Endothelial cell (in vitro differentiated cells): ENCODE measurements at places on chromosomes 11 and 22.
A peak's percentile ranks its signal among the peaks of the same experiment; 100 is the strongest.

- no peak for DNase-seq
Measured at GRCh38 chr22:35660291-35661127, 12.3 kb downstream of the APOL6 start.

- no peak for DNase-seq
Measured at GRCh38 chr11:110850846-110851245, 138.6 kb upstream of the ARHGAP20 start.

DNA sequence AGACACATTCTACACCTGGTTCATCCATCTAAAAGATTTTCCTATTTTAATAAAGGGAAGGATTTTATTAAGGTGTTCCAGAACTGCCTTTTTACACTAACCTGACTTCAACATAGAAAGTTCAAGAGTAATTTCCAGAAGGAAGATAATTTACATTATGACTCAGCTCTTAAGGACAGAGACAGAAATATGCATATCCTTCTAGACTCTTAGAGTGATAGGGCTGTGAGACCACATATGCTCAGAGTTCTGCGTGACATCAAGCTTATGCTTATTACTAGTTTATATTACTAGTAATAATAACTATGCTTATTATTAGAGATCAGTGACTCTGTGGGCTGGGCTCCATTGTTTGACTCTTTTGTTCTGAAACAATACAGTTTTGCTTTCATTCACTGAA is 4.6 kb downstream of the PDGFD start:
- DNase-seq = no peak

GRCh38 chr11:79437278-79437980 is 3.4 kb downstream of the TENM4 start:
- DNase-seq = peak; percentile 70

GRCh38 chr11:11968511-11969280 is 39.7 kb downstream of the DKK3 start:
- no peak for DNase-seq

DNA sequence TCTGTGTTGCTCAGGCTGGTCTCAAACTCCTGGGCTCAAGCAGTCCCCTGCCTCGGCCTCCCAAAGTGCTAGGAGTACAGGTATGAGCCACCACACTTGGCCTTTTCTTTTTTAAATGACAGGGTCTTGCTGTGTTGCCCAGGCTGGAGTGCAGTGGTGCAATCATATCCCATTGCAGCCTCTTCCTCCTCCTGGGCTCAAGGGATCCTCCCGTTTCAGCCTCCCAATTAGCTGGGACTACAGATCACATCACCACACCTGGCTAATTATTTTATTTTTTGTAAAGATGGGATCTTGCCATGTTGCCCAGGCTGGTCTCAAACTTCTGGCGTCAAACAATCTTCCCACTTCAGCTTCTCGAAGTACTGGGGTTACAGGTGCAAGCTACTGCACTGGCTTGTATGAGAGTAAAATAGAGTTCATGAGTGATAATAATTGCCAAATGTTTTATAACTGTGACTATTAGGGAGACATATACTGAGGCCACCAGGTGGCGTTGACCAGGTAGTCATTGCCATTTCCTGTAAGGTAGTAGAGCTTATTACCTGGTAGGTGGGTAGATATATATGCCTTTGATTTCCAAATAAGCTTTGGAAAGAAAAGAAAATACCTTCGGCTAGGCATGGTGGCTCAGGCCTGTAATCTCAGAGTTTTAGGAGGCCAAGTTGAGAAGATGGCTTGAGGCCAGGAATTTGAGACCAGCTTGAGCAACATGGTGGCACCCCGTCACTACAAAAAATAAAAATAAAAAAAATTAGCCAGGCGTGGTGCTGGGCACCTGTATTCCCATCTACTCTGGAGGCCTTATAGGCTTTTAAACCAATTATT is 5.4 kb downstream of the FDX1 start:
- DNase-seq = no peak

- DNase-seq = no peak
Measured at GRCh38 chr11:116180806-116181600, 591.8 kb downstream of the BUD13 start.

- no peak for DNase-seq
Measured at GRCh38 chr11:36586543-36586942, 7.8 kb upstream of the IFTAP start.

GRCh38 chr22:29979777-29980321 is 96.9 kb downstream of the MTMR3 start:
- DNase-seq = no peak

- no peak for DNase-seq
Measured at GRCh38 chr11:122320671-122321070, 204.7 kb upstream of the BLID start.

DNA sequence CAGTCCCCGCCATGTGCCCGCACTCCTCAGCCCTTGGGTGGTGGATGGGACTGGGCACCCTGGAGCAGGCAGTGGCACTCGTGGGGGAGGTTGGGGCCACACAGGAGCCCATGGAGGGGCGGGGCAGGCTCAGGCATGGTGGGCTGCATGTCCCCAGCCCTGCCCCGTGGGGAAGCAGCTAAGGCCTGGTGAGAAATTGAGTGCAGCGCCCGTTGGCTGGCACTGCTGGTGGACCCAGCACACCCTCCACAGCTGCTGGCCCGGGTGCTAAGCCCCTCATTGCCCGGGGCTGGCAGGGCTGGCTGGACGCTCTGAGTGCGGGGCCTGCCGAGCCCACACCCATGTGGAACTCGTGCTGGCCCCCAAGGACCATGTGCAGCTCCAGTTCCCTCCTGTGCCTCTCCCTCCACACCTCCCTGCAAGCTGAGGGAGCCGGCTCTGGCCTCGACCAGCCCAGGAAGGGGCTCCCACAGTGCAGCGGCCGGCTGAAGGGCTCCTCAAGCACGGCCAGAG is 16.1 kb downstream of the OR5B3 start:
- no peak for DNase-seq

GRCh38 chr22:20249797-20250354 is 18.2 kb downstream of the RTN4R start:
- DNase-seq = no peak

DNA sequence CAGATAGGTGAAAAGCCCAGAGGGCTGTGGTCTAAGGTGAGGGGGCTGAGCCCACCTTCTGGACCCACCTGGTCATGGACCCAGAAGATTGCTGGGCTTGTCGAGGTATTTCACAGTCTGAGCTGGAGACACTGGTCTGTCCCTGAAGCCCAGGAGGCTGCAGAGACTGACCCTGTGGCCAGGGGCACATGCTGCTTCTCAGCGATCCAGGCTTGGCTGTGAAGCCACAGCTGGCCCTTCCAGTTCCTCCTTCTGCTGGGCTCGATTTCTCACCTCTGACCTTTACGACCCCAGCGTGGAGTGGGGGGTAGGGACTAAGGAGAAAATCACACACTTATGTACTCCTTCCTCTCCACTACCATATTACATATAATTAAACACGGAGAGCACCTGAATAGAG is 88.5 kb downstream of the NECTIN1 start:
- no peak for DNase-seq

- no peak for DNase-seq
Measured at GRCh38 chr11:70594031-70594430, 195.7 kb downstream of the CTTN start.

DNA sequence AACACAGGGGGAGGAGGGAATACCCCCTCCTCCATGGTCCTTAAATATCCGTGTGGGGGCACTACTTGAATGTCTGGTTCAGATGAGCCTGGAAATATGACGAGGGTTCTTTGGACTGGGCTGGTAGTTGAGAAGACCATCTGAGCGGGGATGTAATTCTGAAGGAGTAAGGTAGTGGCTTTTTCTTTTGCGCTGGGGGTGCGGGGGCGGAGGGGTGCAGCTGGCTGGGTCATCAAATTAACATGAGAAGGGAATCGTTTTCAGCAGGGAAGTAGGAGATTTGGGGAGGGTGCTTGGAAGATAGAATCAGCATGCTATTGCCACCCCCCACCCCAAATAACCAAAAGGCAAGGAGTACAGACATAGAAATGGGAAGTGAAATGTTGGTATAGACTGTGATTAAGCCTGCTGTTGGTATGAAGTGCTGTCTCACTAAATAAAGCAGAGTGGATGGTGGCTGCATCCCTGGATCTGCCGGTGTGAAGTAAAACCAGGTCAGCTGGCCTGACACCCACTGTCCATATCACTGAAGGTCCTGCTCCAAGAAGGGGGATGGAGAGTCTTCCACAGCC is 121.9 kb upstream of the HSD17B12 start:
- no peak for DNase-seq
